Activated CD4-positive, alpha-beta T cell treated with anti-CD3 and anti-CD28 coated beads, Interleukin-2, amount 10 ng/mL, durations not matched to agents 7 days and 5 days (primary cell): ENCODE measurements at places on chromosomes 13 and 19.
A peak's percentile ranks its signal among the peaks of the same experiment; 100 is the strongest.

DNA sequence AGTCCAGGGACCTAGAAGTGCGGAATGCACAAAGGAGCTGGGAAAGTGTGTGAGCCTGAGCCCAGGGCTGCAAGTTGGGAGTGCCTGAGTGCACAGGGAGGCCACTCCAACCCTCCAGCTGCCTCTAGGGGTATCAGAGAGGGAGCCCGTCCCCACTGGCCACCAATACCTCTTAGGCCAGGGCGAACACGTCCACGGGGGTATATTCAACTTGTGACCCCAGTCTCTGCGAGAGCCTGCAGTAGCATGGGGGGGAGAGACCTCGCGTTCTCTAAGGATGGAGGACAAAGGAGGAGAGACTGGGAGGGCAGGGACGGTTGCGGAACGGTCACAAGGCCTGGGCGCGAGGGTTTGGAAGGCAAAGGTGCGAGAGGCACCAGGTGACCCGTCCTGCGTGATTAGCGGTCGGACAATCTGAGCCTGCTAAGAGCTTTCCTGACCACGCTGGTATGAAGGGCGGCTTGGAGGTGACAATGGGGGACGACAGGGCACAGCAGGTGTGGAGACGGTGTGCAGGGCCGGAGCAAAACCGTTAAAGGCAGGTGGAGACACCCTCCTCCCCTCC is 676 bp downstream of the CD320 start:
- no peak for DNase-seq

DNA sequence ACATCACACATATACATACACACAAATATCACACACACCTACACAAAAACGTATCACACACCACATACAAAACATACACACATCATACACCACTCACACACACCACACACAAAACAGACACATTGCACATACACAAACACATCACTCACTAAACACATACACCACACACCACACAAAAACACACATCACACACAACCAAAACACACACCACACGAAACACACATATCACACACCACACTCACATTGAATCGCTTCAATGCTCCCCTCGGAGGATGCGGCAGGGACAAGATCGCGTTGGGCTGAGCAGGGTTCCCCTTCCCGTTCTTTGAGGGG is 131.5 kb downstream of the CRYL1 start:
- DNase-seq, result no peak

- peak; percentile 11 for DNase-seq
Observed at GRCh38 chr13:50129081-50129705, 113.9 kb downstream of the KCNRG start.

GRCh38 chr19:3478409-3479176 is 1.7 kb downstream of the SMIM24 start:
- peak; percentile 30 for DNase-seq

GRCh38 chr19:6394831-6395230 is 1.9 kb upstream of the GTF2F1 start:
- DNase-seq, result no peak
